ENCODE measurements at places on chromosomes 7 and 10.

- no peak for DNase-seq
Observed at GRCh38 chr10:92200564-92200963, 90.3 kb downstream of the CPEB3 start.

DNA sequence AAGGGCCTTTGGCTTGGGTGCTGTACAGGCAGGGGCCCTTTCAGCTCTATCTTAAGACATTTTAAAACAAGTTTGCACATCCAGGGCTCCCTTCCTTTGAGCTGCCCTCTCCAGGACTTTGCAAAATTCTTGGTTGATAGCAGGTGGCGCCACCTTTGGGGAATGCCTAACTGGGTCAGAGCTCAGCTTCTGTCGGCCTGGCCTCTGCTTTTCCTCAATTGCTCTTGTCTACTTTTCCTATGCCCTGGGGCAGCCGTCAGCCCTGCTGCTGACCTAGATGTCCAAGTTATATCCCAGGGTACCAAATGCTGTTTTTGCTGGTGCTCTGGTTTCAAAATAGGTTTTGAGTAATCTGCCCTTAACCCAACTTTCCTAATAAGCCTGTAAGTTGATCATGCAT lies 65.8 kb downstream of the APBB1IP start:
- DNase-seq: no peak

DNA sequence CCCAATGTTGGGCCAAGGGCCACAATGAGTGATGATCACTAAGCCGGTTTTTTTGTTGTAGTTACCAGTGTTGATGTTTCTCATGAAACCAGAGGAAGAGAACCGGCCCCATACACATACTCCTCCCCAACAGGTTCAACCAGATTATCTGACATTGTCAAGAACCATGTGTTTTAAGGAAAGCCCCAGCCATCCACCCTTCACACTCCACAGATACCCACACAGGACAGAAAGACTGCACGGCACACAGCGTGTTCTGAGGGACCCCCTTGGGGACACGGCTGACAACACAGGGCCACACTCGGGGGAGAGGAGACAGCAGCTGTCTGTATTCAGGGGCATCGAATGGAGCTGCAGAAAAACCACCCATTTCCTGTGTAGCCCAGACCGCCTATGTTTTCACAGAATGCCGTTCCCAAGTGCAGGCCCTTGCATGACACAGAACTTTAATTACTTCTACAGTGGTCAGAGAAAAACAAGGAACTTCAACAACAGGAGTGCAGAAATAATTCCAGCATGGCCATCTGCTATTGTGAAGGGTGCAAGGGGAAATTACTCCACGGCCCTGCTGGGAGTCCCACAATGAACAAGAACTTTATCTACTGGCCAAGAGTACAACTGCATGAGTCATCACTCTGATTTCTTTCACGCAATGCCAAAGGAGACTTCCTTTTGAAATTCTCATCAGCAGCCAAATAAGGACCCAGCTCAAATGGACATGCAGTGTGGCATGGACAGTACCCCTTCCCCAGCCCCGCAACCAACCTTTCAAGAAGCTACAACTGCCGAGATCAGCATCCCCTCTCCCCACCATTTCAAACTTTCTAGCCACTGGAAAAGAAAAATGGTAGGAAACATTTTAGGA lies 2.3 kb downstream of the KLF6 start:
- peak; percentile 80 for DNase-seq

GRCh38 chr7:30285536-30286284 lies 1.3 kb downstream of the ZNRF2 start:
- DNase-seq: peak; percentile 54

- DNase-seq: no peak
Observed at GRCh38 chr7:124387056-124387455, 354.2 kb upstream of the TMEM229A start.

DNA sequence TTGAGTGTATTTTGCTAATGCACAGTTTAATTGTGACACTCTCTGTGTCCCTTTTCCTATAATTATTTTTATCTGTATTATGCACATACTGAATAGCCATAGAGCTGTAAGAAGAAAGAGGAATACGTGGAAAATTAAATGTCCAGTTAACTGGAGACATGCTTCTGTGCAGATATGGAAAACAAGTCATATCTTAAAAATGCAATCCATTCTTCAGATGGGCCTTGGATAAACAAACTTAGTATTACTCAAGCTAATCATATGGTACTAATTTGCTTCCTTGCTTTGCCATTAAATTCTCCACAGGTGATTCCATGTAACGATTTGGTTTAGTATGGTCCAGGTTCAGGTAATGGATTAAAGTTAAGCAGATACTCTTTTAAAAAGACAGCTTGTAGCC lies 201.2 kb upstream of the CELF2 start:
- DNase-seq: no peak

- no peak for DNase-seq
Observed at GRCh38 chr7:147411096-147411495, 1179.5 kb upstream of the C7orf33 start.

DNA sequence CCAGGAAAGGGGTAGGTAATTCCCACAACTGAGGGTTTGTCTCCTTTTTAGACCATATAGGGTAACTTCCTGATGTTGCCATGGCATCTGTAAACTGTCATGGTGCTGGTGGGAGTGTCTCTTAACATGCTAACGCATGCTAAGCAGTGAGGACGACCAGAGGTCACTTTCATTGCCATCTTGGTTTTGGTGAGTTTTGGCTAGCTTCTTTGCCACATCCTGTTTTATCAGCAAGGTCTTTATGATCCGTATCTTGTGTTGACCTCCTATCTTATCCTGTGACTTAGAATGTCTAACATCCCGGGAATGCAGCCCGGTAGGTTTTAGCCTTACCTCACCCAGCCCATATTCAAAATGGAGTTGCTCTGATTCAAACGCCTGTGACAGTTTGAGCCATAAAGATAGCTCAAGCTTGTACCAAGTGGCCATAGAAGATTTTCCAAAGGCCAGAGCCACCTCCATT lies 176.0 kb upstream of the NAMPT start:
- no peak for DNase-seq

GRCh38 chr7:70636169-70636568 lies 495.8 kb upstream of the GALNT17 start:
- DNase-seq: no peak

DNA sequence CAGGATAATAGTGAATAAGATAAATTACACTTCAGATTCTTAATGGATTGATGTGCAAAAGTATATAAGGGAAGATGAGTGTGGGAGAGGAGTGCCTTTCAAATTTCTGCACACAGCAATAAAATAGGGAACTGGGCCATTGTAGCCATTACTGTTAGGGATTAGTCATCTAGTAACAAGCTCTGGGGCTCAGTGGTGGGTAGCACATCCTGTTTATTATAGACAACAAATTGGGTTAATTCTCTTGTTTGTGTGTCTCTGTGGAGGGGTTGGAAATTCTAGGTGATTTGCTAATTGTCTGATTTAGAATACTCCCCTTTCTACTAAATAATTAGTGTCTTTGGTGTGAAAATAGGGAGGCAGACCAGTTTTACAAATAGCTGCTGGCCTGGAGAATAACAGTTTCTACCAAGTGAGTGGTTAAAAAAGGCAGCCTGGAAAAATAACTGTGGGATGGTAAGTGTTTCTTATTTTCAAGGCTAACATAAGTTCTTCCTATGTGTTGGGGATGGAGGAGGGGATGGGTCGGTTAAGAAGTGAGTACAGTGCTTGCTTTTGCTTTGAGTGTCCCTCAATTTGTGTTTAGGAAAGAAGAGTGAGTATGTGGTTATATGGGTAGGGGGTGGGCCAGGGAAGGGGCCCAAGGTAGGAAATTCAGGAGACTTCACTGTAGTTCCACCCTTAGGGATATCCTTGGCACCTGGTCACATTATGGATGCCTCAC lies 43.3 kb upstream of the TMEM248 start:
- DNase-seq: no peak

- no peak for DNase-seq
Observed at GRCh38 chr10:122293156-122293960, 22.3 kb downstream of the BTBD16 start.

GRCh38 chr7:73905360-73905759 lies 44.4 kb downstream of the TMEM270 start:
- no peak for DNase-seq

DNA sequence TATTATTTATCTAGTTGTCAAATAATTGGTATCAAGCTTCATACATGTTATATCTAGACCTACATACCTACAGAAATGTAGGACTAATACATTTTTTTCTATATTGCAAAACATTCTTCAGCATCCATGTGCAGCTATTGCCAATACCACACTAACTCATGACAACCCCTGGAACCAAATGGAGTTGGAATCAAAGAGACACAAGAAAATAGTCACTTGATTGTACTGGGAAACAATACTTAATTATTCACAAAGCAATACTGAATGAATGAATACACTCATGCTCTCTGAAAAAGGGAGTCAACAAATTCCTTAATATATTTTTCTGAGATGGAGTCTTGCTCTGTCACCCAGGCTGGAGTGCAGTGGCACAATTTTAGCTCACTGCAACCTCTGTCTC lies 10.4 kb upstream of the CFAP43 start:
- DNase-seq: no peak

GRCh38 chr7:20223356-20223755 lies 6.2 kb upstream of the MACC1 start:
- no peak for DNase-seq

DNA sequence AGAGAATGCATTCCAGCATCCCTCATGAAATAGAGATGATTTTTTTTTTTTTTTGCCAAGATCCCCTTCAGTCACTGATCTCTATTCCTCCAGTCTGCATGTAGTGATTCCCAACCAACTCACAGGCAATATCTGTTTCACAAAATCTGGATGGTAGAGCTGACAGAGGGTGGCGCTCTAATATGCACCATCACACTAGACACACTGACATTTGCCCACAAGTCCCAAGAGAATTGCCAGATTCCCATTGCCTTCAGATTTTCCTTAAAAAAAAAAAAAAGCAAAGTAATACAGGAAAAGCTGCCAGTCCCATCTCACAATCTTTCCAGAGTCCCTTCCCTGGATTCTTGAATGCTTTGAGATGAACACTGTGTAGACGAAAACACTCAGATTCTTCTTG lies 301.0 kb downstream of the SORCS1 start:
- no peak for DNase-seq

DNA sequence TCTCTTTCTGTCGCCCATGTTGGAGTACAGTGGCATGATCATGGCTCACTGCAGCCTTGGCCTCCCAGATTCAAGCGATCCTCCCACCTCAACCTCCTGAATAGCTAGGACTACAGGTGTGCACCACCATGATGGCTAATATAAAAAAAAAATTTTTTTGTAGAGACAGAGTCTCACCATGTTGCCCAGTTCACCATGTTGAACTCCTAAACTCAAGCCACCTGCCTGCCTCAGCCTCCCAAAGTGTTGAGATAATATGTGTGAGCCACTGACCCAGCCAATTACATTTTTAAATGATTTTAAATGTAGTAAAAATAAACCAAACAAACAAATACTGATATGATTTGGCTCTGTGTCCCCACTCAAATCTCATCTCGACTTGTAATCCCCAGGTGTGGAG lies 101.7 kb upstream of the LEP start:
- DNase-seq: no peak

- DNase-seq: no peak
Observed at GRCh38 chr10:71684356-71685173, 35.0 kb downstream of the C10orf105 start.

GRCh38 chr10:70343312-70343711 lies 39.1 kb downstream of the LRRC20 start:
- DNase-seq: no peak

GRCh38 chr7:157294773-157295172 lies 42.0 kb upstream of the DNAJB6 start:
- no peak for DNase-seq

DNA sequence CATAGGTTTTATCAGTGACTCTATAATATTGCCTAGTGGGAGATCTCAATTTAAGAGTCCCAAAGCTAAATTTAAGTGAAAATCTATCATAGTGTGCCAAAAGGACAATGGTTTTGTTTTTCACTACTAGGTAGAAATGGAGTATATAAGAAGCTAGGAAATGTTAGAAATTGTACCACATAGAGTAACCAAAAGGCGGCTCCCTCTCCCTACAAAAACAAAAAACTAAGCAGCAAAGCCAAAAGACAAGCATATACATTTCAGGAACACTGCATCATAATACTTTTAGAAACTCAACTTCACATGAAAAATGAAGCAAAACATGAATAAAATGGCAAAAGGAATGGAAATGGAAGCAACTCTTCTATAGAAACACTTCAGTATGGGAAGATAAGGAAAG lies 271.6 kb downstream of the CACNA2D1 start:
- DNase-seq: no peak

- no peak for DNase-seq
Observed at GRCh38 chr10:119597405-119598186, 832 bp upstream of the TIAL1 start.

DNA sequence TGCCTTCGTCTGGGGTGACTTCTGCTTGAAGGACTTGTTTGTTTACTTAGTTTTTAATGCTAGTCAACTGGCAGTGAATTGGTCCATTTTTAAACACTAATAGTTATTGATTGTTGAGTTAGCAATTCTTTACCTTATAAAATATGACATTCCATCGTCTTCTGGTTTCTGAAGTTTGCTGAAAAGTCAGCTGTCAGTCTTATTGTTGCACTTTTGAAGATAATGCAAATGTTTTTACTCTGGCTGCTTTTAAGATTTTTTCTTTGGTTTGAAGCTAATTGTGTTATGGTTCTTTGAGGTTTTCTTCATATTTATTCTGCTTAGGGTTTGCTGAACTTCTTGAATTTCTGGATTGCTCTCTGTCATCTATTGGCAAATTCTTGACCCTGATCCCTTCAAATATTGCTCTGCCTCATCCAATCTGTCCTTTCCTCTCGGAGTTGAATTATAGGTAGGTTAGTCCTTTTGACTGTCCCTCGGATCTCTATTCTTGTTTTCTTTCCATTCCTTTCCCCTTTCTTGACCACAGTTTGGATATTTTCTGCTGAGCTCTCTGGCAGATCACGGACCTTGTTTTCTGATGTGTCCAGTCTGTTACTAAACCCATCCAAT lies 24.2 kb downstream of the MGMT start:
- no peak for DNase-seq

GRCh38 chr10:121268363-121268762 lies 329.9 kb downstream of the FGFR2 start:
- DNase-seq: no peak

DNA sequence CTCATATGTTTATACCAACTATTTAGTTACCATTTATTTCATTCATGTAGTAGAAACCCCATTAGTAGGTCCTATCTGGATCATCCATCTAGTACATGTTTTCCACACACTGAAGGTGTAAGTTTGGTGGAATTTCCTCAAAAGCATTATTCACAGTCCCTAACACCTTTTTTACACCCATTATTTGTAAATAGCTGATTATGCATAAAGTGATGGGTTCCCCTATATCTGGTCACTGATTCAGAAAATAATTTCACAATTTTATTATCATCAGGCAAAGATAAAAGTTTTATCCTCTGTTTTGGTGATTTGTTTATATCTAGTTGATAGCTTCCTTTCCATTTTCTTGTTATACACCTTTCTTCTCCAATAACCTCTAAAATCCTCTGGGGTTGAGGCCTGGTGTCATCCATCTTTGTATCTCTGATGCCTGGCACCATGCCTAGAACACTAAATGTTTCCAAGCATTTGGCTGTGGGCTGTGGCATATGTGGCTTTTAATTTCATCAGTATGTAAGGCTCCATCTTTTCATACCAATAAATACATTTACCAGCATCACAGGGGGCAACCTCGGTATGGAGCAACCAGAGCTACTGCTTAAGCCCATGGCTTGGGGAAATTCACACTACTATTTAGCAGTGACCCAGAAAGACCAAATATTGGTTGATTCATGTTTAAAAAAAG lies 1089.5 kb upstream of the LRRN3 start:
- DNase-seq: no peak

All from femur (tissue), 1 donor.